ENCODE measurements at places on chromosomes 2 and 18.

DNA sequence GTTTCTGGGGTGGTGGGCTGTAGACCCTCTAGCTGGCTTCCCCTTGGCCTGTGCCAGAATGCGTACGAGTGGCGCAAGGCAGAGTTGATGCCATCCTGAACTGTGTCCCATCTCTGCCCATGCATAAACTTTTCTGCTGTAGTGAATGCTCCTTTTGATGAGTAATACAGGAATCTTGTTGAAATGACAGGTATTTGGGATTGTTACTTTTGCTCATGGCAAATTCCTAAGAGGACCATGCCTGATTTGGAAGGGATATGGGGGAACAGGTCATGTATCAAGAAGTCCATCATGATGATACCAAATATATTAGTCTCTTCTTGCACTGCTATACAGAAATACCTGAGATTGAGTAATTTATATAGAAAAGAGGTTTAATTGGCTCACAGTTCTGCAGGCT is 648.0 kb downstream of the SLC4A3 start:
- no peak for DNase-seq

GRCh38 chr2:8498994-8499393 is 182.9 kb upstream of the ID2 start:
- no peak for DNase-seq

DNA sequence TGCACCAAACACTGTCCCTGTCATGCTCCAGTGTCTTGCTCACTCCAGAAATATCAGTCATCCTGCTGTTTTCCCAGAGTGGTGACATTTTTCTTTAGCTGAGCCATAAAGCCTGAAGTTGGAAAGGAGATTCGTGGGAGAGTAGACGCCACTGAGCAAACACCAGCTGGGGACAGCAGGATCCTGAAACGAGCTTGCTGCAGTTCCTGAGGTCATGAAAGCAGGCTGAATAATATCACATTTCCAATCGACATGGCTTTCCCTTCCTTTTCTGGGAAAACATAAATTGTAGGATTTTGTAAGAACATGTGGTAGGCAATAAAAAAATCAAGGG is 276.4 kb downstream of the CDCA7 start:
- no peak for DNase-seq

DNA sequence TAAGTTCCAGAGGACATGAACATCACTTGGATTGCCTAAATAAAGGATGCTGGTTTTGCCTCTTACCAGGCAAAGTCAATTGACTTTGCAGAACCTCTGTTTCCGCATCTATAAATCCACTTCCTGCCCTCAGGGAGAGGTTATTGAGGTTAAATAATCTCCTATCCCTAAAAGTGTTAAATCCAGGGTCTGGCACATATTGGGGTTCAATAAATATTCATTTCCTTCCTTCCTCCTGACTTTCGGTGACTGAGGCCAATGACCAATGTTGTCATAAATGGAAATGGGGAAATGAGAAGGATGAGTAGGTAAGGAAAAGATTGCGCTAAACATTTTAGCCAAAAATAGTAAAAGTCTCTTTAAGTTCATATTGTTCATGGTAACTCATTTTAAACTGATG is 16.0 kb downstream of the BCL2 start:
- DNase-seq, result no peak

GRCh38 chr2:239720361-239721360 is 304.5 kb downstream of the NDUFA10 start:
- DNase-seq, result no peak

- no peak for DNase-seq
Measured at GRCh38 chr2:133651861-133652260, 83.6 kb upstream of the NCKAP5 start.

DNA sequence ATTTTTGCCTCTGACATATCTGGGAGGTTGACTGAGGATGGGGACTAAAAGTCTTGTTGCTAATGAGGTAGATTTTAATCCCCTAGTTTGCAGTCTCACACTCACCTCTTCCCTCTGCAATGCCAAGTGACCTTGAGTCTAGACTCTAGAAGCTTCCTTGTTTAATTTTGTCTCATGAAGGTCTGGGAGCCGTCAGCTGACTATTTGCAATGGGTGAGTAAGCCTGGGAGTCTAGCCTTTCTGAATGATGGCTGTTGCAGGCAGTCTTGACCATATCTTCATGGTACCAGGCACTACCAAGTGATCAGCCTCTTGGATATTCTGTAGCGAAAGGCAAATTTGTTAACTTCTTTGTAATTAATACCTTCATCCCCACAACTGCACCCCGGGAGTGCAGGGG is 61.2 kb downstream of the ARHGAP15 start:
- DNase-seq, result no peak

DNA sequence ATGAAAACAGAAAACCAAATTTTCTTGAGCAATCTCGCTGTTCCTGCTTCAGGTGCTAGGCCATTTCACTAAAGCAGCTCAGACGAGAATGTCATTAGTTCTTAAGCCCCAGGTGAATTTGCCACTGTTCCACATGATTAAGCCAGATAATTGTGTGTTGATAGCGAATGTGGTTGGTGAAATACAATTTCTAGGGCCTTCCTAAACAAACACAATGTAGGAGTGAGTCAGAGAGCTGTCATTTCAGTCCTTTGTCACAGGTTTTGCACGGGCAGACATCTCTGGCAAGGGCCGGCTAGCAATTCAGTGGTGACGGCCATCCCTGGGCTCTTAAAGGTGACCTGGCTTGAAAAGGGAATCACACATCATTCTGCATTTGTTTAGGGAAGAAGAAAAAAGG is 170.7 kb downstream of the TMEM182 start:
- no peak for DNase-seq

- no peak for DNase-seq
Measured at GRCh38 chr2:99190548-99190947, 9.6 kb downstream of the MRPL30 start.

DNA sequence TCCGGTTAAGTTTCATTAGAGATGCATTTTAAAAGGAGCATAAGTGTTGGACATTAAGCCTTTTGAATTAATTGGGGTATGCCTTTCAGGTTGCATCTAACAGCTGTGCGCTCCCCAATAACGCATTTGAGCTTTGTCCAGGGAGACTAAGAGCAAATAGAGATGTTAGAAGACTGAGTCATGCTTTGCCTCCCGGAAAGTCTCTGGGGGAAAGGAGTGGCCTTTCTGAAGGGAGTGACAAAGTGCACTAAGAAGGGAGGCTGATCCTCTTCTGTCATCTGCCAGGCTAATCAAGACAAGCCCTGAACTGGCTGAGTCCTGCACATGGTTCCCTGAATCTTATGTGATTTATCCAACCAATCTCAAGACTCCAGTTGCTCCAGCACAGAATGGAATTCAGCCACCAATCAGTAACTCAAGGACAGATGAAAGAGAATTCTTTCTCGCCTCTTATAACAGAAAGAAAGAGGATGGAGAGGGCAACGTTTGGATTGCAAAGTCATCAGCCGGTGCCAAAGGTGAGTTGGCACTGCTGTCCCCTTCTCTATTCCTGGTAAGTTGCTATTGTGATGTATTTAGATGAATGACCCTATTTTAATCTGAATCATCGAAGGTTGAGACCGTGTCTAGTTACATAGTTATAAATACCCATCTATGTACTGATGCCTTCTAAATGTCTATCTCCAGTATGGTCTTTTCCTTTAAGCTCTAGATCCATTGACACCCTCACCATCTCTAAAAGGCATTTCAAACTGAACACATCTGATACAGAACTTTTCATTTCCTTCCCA is 12.1 kb downstream of the TTL start:
- no peak for DNase-seq

GRCh38 chr2:20942646-20943125 is 101.2 kb downstream of the APOB start:
- no peak for DNase-seq

DNA sequence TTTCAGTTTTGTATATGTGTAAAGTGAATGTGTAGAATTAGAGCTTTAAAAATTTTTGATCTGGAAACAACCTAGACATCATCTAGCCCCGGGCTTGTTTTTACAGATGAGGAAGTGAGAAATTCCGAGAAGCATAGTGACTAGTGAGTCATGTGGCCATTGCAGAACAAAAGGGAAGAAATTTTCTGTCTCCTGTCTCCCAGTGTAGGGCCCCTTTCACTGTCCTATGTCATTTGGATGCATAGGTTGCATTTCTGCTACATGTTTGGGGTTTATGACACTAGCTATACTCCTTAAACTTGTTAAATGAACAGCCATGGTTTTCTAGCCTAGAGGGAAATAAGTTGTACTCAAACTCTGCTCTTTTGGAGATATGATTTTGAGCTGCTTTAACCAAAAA is 84.6 kb downstream of the PLCL1 start:
- DNase-seq, result peak; percentile 19

GRCh38 chr2:196263181-196263747 is 91.9 kb upstream of the STK17B start:
- DNase-seq, result no peak

DNA sequence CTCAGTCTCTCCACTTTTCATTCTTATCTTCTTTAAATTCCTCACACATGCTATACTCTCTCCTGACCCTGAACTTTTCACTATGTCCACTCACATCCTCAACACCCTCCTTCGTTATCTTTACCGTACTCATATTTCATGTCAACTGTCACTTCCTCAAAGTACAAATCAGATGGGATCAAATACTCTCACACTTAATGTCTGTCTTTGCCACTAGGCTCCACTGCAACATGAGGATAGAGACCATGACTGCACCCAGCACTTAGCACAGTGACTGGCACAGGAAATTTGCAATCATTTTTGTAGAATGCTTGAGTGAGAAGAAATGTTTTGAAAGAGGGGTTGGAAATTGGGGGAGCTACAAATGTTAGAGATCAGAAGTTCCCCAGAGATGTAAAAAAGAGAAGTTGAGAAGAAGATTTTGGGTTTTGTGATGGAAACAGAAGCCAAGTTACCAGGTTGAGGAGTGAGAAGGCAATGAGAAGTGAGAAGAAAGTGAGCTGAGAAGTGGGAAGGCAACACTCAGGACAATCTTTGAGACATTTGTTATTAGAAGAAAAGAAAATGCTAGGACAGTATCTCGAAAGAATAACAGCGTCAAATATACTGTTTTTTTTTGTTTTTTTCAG is 87.0 kb downstream of the CCDC141 start:
- no peak for DNase-seq

DNA sequence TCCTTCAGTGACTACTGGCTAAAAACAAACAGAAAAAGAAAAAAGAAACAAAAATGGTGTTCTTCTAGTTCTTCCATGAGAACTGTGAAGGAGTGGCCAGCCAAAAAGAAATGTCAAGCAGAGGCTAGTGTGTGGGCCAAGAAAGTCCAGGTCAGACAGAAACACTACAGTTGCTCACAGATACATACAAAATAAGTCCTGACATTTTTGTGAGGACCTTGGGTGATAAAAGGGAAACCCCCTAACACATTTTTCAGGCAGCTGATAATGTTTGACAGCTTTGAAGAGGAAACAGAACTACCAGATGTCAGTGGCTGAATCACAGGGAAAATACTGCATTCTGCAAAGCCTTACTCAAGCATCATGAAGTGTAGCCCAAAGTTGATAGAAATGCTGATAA is 28.1 kb downstream of the ARHGAP25 start:
- no peak for DNase-seq

GRCh38 chr2:69957965-69958364 is 3.5 kb downstream of the ASPRV1 start:
- DNase-seq, result no peak

DNA sequence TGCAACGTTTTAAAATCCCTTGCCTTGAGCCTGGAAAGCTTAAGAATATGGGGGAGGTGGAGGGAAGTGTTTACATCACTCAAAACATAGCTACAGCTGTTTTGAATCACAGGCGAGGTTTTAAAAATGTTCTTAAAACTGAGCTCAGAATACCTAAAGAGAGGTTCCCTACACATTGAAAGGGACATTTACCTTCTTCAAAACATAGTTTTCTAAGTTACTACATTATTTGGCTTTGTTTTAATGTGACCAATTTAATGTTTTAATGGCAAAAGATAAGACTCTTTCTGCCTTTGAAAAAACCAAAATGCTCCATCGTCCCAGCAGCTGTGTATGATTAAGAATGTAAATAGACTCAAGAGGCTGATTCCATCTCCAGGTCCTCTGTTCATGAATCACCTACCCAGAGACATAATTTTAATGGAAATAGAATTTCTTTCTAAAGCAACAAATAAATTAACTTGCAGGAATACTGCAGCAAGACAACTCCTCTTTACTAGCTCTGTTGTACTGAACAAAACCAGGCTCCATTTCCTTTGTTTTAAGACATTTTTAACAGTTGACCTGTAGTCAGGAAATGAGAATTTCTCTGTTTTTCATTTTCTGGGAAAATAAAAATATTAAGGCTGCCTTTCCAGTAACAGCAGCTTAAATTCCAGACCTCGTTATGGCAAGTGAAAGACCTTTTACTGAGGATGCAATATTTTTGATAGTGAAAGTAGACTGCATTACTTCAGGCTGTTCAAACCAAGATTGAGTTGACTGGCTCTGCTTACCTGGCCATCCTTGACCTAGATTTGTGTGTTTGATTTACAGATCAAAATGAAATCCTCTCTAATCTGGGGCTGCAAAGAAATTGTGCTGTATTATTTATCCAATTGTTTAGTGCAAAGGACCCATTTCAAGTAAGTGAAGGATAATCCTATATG is 33.7 kb upstream of the WDR75 start:
- DNase-seq, result peak; percentile 45

GRCh38 chr2:18439716-18440115 is 120.7 kb downstream of the RDH14 start:
- DNase-seq, result no peak

GRCh38 chr2:98140210-98140609 is 53.2 kb downstream of the VWA3B start:
- no peak for DNase-seq
